ENCODE measurements at places on chromosomes 7 and 10.

DNA sequence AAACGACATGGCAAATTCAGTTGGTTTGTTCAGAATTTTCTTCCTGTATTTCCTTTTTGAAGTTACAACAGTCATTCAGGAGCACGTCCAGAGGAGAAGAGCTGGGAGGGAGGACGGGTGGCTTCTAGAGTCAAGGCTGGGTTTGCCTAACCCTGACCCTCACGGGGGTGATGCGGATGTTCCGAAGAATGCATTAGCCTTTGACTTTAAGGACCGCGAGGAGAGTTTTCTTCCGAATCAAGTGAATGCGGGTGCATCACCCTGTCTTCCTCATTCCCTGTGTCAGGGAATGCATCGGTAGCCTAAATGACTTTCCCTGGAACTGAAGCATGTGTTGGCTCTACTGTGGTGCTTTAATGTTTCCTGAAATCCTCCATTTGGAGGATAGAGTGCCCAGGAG is 396.6 kb upstream of the GALNT17 start:
- DNase-seq = no peak

- peak; percentile 53 for DNase-seq
These were observed 117.4 kb upstream of the PFKP start for GRCh38 chr10:2949948-2950354.

DNA sequence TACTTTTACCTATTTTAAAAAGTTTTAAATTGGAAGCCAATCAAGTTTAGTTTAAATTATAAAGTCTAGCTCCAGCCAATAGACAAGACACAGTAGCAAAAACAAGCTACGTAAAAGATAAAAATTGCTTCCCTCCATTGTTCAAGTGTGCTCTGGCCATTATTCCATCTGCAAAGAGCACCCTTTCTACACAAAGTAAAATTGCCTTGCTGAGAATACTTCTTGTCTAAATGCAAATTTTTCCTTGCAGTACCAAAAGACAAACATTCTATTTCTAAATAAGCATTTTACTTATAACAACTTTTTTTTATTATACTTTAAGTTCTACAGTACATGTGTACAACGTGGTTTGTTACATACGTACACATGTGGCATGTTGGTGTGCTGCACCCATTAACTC is 75.9 kb upstream of the ZNF746 start:
- DNase-seq = no peak

DNA sequence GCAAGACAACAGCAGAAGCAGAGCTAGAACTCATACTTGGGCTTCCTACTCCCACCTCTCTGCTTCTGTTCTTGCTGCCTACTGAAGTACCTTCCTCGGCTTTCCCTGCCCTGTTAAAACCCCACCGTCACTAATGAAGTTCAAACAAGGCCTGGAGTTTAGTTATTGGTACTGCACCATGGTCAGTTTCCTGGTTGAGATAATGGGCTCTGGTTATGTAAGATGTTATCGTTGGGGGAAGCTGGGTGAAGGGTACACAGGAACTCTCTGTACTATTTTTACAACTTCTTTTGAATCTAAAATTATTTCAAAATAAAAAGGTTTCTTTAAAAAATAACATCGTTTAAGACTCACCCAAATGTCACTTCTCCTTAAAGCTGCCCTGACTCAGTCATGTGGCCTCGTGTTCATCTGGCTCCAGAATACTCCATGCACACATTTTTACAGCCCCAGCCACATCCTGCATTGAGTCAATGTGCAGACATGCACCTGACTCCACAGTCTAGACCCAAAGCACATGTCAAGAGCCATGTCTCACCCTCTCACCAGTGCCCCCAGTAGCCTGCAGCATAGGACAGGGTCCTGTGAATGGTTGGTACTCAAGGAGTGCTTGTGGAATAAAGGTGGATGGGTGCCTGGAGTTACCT is 36.9 kb upstream of the AQP1 start:
- DNase-seq = peak; percentile 46

GRCh38 chr7:156327916-156328315 is 312.7 kb upstream of the RNF32 start:
- DNase-seq = no peak

DNA sequence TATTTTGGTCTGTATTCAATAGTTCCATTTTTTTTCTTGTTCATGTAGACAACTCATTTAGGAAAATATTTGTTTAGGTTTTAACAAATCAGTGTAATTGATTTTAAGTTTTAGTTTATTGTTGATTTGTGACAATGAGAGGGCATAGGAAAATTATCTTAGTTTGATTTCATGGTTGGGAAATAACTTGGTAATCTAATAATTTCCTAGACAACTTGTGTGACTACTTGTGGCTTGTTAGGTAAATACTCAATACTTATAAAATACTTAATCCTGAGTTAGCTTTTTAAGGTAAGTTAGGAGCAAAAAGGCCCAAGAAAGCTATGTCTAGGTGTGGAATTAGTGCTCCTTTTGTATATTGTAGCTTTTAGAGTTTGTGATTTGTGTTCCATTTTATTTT is 65.4 kb downstream of the ZNRF2 start:
- no peak for DNase-seq

DNA sequence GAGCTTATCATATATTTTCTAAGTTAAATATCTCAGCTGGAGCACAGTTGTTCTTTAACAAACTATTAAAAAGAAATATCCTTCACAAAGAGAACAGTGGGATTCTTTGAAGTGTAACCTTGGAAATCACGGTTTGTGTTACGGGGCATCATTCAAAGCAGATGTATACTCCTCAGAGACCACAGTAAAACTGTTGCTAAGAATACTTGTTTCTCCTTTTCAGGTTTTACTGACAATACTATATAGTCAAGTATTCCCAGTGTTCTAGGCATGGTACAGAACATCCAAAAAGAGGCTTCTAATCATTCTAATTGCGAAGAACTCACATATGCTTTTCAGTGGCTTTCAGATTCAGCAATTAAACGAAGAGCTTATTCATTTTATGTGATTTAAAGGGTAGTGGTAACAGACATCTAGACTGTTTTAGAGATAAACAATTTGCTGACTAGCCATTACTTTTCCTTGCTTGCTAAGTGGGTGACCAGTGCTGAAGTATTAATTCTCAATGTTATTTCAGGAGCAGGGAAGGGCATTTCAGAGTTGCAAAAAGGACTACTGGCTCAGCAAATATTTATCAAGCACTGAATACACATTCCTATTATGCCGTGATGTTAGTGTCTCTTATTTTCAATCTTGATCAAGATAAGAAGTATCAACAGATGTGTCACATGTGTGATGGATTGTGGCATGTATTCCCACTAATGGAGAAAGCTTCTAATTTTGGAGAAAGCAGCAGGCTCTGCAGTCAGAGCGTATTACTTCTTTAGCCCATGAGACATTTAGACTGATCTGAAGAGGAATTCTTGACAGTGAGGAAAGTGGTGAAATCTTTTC is 236.8 kb downstream of the RNLS start:
- no peak for DNase-seq

- no peak for DNase-seq
These were observed 6.8 kb downstream of the ITGA8 start for GRCh38 chr10:15712883-15713282.

GRCh38 chr7:42714356-42714755 is 197.5 kb downstream of the C7orf25 start:
- DNase-seq = no peak

DNA sequence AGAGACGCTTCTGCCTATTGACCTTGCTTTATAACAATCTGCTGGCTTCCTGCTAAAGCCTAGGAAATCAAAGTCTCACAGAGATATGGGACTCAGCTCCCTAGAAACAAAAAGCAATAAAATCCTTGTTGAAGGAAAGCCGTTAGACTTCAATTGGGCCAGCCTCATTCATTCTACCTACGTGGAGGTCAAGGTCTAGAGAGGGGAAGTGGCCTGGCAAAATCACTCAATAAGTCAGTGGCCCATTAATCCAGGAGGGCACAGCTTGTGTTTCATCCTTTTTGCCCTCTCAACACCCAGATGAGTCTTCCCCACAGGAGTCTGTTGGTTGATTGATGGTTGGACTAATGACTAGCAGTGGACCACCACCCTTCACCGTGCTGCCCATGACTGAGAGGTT is 40.5 kb upstream of the ACSL5 start:
- no peak for DNase-seq

DNA sequence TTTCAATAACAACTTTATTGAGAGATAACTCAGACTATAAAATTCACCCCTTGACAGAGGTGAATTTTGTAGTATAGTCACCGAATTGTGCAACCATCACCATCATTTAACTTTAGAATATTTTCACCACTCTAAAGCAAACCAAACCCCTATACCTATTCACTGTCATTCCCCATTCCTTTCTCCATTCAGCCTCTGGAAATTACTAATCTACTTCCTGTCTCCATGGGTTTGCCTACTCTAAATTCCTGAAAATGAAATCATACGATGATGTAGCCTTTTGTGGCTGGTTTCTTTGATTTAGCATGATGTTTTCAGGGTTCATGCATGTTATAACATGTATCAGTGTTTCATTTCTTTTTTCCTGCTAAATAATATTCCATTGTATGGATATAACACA is 15.6 kb upstream of the LMTK2 start:
- DNase-seq = no peak

- DNase-seq = no peak
These were observed 113.0 kb upstream of the DIP2C start for GRCh38 chr10:802506-802905.

GRCh38 chr10:45581216-45581549 is 91.4 kb downstream of the ZFAND4 start:
- DNase-seq = no peak

DNA sequence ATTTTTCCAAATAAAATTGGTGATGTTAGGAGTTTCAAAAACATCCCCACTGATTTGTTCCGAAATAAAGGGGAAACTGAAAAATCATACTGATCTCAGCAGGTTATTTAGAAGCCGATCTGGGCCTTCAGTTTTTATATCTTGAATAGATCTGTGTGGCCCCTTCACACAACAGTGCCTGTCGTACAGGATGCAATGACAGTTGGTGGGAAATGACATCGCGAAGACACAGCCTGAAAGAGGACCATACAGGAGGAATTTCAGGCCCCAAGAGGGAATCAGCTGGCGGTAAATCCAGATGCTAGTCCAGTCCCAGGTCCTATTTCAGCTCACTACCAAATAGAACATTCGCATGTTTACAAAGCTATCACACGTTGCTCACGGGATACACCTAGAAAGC is 3.0 kb downstream of the H2BK1 start:
- DNase-seq = peak; percentile 58

- no peak for DNase-seq
These were observed 236.2 kb upstream of the PITRM1 start for GRCh38 chr10:3408603-3409365.

DNA sequence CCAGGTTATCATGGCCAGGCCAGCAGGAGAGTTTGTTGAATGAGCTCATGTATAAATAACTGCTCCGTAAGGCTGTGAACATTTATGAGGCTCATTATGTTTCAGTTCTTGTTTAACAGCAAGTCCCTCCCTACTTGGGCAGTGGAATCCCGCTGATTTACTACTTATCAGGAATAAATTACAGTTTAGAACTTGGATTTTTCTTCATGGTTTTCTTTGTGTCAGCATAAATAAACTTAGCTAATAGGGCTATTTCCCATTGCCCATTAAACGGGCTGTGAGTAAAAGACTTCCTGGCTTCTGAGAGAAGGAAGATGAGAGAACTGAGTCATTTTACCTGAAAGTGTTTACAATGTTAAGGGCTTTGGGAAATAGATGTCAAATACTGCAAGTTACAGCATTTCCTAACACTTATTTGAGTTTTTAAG is 701.6 kb upstream of the ANKRD30A start:
- DNase-seq = no peak

- DNase-seq = peak; percentile 78
These were observed 123.4 kb downstream of the NT5C2 start for GRCh38 chr10:103069453-103070331.

DNA sequence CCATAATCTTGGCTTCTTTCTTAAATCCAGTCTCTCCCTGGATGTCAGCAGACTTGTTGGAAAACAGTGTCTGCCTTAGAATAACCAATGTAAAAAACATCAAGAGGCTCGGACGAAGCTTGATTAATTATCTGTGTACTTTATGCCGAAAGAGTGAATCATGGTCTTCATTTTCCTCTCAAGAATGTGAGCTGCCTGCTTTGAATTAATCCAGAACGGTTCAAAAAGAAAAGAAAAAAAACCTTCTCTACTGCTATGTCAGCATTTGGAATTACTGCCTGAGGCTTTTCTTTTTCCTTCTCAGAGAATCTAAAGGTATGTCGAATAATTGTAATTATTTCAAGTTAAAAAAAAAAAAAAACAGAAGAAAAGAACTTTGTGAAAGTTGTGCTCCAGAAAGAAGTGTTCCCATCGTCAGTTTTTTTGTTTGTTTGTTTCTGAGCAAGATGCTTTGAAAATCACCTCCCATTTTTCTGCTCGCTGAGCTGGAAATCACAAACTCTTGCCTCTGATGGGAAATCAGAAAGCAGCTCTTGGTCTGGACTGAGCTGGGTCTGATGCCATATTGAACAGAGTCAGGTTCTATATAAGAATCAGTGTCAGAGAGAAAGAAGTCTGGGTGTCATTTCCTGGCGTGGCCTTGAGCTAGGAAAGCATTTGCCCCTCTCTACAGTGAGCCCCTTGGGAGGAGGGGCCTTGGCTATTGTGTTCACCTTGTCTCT is 20.2 kb downstream of the PLPP4 start:
- no peak for DNase-seq

DNA sequence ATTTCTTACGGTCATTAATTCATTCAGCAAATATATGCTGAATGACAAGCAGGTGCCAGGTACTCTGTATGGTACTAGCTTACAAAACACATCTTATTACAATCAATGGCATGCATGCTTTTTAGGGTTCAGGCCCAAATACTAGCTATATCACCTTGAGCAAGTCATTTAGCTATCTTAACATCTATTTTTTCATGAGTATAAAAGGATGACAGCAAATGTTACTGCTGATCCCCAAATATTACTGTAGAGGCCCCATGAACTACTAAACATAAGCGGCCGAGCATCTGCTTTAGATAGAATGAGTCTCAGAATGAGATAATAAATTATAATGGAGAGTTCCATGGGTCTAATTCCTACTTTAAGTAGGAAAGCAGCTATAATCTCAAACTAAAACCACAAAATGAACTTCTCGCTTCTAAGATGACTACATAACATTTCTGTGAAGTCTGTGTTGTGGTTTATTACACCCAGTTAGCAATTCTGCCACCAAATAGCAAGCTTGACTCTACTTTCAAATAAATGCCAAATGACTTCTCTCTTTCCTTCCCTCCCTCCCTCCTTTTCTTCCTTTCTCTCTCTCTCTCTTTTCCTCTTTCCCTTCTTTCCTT is 113.7 kb upstream of the LRRN3 start:
- DNase-seq = no peak

- no peak for DNase-seq
These were observed 49.8 kb downstream of the CNOT4 start for GRCh38 chr7:135459951-135460567.

DNA sequence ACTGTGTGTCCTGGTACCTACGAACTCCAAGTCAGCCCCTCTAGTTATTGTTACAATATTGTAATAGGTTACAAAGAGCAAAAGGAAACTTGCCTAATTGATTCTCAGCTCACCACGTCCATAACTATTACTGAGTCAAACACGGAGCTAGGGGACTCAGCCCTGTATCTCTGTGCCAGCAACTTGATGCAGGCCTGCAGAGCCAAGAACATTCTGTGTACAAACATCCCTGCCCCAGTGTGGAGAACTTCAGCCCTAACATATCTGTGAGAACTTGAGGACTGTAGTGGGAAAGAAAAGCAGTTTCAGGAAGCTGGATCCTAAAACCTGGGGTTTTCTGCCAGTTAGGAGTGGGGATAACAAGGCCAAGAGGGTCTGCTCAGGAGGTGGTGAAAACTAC is 114.9 kb upstream of the PRSS58 start:
- no peak for DNase-seq

GRCh38 chr7:152551304-152552036 is 115.7 kb upstream of the KMT2C start:
- DNase-seq = no peak

- no peak for DNase-seq
These were observed 18.8 kb upstream of the FAM170B start for GRCh38 chr10:49152663-49153062.
